ENCODE measurements at places on chromosomes 7 and 10.

DNA sequence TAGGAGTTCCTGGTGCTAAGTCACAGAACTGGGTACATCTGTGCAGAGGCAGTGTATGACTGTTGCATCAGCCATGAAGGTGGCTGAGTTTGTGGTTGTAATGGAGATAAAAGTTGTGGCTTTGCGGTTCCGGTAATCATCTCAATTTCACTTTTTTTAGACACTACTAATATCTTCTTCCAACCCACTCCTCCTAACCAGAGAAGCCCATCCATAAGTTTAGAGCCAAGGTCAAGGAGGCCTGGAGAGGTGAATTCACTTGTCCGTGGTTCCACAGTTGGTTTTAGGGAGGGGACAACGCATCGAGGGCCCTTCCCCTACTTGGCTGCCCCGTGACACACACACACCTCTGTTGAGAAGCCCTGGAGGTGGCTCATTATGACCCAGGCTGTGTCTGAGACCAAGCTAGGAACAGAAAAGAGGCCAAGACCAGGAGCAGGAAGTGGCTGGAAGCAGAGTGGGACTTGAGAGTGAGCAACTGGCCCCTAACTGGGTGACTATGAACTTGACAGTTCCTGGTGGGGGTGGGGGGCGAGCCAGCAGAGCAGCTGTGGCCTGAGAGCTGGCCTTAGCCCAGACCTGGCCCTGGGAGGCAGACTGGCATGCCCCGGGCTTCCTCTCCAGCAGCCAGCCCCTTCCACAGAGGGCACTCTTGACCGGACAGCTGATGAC is 66.8 kb upstream of the COL13A1 start:
- no peak for DNase-seq

GRCh38 chr10:8070440-8070839 is 16.0 kb downstream of the GATA3 start:
- no peak for DNase-seq

DNA sequence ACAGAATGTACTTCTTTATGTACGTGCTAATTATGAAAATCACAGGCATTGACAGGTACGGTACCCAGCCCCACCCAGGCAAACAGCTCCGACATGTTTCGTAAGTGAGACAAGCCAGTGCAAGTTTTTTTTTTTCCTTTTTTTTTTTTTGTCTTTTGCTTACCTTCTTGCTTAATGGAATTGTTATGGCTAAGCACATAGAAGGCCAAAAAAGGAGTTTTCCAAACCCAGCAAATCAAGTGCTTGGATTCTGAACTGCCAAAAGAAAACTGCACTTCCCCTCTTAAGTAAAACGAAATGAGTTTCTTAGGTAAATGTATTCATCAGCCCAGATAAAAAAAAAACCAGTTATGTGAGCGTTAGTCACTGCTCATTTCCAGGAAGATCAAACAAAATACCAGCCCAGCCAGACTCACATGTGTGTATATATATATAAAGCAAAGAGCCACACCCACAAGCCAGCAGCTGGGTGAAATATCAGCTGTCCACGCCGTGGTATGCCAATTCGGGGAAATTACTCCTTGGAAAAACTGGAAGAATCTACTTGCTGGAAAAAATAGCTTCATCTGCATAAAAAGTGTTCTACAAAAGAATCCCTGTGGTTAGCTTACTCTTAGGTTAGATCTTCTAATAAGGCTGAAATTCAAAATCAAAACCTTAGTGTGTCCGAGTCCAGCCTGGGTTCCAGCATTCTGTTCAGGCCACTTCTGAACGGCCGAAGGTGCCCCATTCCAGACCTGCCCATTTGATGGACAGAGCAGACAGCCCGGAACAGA is 8.0 kb downstream of the KLF6 start:
- DNase-seq = peak; percentile 92

DNA sequence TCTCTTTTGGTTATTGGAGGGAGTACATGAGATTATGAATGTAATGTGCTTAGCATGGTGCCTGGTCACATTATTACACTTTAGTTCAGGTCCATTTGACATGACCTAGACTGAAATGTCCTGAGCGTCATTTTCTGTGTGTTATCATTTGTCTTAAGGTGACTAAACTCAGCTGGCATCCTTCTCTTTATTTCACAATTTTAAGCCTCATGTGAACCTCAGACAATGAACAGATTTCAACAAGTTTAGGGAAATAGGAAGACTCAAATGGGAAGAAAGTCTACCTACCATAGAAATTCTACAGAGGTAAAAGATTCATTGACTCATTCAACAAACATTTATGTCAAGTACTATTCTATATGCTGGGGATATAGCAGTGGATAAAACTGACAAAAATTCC is 70.2 kb upstream of the EXOC6 start:
- no peak for DNase-seq

GRCh38 chr10:27998954-27999275 is at the start of gene ODAD2:
Gene ODAD2 (minus strand): TSS chr10:27999079. CDS start chr10:27995142, 3,937 bp downstream.
- no peak for DNase-seq

DNA sequence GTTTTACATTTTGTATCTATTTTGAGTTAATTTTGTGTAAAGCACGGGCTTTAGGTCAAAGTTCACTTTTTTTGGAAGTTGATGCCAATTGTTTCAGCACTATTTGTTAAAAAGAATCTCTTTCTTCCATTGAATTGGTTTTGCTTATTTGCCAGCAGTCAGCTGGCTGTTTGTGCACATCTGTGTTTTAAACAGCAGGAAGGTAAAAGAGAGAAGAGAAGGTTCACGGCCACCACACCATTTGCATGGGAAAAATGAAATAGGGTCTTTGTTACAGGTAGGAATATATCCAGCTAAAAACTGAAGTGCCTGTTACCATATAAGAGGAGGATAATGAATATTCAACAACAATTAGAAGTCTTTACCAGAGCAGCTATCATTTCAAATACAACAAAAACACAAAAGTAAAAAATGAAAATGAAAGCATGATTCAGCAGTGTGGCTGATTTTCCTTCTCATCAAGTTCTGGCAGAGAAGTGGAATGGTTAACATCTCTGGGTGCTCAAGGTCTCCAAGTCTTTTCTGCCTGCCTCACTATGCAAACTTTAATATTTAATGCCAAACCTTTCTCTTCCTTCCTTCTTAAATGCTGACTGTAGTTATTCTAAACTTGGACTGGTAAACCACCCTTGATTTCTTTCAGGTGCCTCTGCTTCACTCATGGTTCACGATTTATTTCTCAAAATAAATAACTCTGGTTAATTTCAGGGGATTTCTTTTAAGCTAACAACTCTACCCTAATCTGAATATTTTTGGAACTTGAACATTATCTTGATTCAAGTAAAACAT is 841.5 kb downstream of the GRM8 start:
- DNase-seq = no peak

GRCh38 chr7:52119537-52119936 is 802.9 kb upstream of the COBL start:
- DNase-seq = no peak

DNA sequence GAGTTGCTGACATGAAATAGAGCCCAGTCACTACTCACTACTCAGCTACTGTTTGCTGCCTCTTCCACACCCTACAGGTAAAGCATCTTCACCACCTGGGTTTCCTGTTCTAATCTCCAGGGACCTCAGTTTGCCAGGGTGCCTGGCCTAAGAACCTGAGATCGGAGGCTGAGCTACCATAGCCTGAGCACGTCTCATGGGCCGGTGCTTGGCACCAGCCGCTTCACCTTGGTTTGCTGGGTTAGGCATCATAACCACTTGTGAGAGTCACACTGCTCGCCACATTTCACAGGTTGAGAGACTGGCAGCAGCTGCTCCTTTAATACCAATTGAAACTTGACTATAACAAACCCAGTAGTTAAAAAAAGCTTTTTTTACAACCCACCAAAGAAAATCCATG is 75.1 kb downstream of the EMX2 start:
- no peak for DNase-seq

- DNase-seq = peak; percentile 59
Measured at GRCh38 chr10:132632851-132633684, 95.5 kb downstream of the INPP5A start.

DNA sequence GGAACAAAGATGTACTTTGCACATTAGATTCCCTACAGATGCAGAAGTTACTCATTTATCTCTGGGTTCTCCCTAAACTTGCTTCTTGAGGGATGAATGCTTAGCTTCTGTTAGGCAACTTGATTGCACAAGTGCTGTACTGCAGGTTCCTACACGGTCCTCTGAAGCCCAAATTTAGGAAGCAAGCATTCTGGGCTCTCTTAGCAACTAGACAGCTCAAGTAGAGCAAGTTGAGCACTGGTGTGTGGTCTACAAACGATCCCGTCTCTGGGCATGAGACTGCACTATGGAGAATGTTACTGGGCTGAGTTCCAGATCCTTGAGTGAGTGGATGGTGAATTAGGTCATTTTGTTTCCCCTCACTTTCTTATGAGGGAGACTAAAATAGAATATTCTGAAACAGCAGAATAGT is 14.3 kb downstream of the SEMA3D start:
- DNase-seq = peak; percentile 94

DNA sequence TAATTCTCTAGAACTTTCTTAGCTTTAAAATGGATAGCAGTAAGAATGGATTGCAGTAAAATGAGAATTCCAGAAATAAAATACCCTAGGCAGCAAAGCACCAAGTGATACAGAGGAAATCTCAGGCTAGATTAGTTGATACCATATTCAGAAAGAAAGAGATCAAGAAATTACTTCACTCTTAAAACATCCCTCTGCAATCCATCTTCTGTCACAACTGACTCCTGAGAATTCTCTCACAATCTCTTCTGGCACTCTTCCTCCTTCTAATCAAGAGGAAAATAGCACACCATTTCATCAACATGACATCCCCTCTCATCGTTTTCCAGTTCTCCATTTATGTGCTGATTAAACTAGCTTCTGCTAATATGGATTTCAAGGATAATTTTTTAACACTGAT is 42.2 kb upstream of the LAMB1 start:
- peak; percentile 80 for DNase-seq

- no peak for DNase-seq
Measured at GRCh38 chr7:137718355-137718754, 128.4 kb downstream of the DGKI start.
